Aorta (tissue), 5 donors: ENCODE measurements at places on chromosomes 4 and X. TPM values are rescaled to one million over a fixed set of nuclear protein-coding genes. Genes with fewer than 3 reads are reported as not detected.

- no peak overlapping the region for H3K4me3 ChIP-seq
- peaks cover 2% of the 10 kb centered on the region for H3K36me3 ChIP-seq
- no peaks in the 10 kb centered on the region for H3K27me3 ChIP-seq
Observed at GRCh38 chr4:107913283-107913899, 18.0 kb upstream of the CYP2U1 start.

- no peaks in the 10 kb centered on the region for H3K27me3 ChIP-seq
- no peak overlapping the region for H3K27ac ChIP-seq
- no peaks in the 10 kb centered on the region for H3K4me1 ChIP-seq
Observed at GRCh38 chr4:165507381-165507780, 128.6 kb downstream of the CPE start.

GRCh38 chr4:152785639-152786615, 6.2 kb downstream of the ARFIP1 start:
- H3K36me3 ChIP-seq: no peaks in the 10 kb centered on the region
- H3K27ac ChIP-seq: no peak overlapping the region
- H3K27me3 ChIP-seq: no peaks in the 10 kb centered on the region
- H3K4me3 ChIP-seq: no peak overlapping the region

- H3K27me3 ChIP-seq: no peaks in the 10 kb centered on the region
- H3K27ac ChIP-seq: no peak overlapping the region
- H3K4me1 ChIP-seq: peaks cover 2% of the 10 kb centered on the region
- H3K4me3 ChIP-seq: no peak overlapping the region
Observed at GRCh38 chr4:147596377-147596776, 20.8 kb upstream of the TMEM184C start.

DNA sequence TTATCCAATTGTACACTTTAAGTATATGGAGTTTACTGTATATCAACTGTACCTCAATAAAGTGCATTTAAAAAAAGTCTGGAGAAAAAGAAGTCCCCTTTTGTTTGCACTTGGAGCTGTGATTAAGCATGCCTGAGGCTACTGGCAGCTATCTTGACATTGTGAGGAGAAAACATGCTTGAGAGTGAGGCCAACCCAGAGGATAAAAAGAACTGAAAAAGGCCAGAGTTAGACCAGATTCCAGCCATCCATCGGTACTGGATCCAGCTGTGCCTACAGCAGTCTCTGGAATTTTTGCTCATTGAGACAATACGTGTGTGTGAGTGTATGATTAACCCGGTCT, 57.4 kb downstream of the LGI2 start:
- H3K4me3 ChIP-seq: no peak overlapping the region
- no peak overlapping the region for H3K27ac ChIP-seq
- no peaks in the 10 kb centered on the region for H3K36me3 ChIP-seq

DNA sequence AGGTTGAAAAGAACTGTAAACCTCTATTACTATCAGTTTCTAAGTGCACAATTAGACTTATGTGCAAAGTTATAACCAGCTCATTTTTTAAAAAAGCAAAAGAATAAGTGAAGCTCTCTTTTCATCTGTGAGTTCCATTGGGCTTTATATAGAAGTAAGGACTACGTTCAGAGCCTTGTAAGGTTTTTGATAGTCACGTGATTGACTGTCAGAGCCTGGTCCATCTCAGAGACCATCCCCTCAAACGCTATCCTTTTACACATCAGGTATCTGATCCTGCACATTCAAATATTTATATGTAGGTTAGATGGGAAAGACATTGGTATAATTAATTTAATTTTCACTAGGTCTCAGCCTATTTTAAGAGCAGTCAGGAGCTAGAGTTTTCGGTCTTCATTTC, 279.3 kb downstream of the INPP4B start:
- no peaks in the 10 kb centered on the region for H3K36me3 ChIP-seq
- H3K27me3 ChIP-seq: no peaks in the 10 kb centered on the region
- no peak overlapping the region for H3K27ac ChIP-seq
- no peak for DNase-seq
- H3K4me1 ChIP-seq: no peaks in the 10 kb centered on the region
- H3K4me3 ChIP-seq: no peak overlapping the region

CT45A3 gene
- not detected for polyA plus RNA-seq

TBX22 gene
- polyA plus RNA-seq: not detected

C4orf36 gene
- 0.36 TPM for polyA plus RNA-seq
